ENCODE measurements at places on chromosomes 1 and 21.

GRCh38 chr1:81949421-81949820, 148.7 kb downstream of the ADGRL2 start:
- no peak for DNase-seq

DNA sequence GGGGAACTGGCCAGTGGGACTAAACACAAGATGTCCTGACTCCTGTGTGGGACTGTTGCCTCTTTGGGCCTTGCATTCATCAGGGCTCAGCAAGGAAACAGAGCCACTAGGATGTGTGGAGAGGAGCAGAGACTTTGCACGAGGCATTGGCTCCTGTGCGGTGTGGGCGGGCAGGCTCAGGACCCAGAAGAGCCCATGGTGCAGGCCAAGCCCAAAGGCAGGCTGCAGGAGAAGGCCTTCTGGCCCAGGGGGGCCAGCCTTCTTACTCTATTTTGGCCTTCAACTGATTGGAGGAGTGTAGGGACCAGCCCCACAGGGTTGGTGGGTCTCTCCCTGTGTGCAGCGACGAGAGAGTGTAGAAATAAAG, 23.5 kb downstream of the LRRC3 start:
- no peak for DNase-seq

- no peak for DNase-seq
Observed at GRCh38 chr1:46614604-46614984, 2.0 kb downstream of the MOB3C start.

DNA sequence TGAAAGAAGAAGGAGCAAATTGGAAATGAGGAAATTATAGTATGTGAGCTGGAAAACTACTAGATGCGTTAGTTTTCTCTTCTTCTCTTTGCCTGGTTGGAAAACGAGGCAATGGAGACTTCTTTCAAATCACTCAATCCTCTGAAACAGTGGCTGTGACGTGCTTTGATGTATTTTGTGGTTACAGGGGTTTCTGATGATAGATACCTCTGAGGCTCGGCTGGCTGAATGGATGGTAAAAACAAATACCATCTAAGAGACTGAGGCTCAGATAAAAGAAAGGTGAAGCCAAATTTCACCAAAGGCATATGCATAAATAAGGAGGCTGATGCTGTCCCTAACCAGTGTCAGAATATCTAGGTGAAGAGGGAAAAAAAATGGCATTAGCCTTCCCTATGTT, 15.1 kb downstream of the MAB21L3 start:
- no peak for DNase-seq

DNA sequence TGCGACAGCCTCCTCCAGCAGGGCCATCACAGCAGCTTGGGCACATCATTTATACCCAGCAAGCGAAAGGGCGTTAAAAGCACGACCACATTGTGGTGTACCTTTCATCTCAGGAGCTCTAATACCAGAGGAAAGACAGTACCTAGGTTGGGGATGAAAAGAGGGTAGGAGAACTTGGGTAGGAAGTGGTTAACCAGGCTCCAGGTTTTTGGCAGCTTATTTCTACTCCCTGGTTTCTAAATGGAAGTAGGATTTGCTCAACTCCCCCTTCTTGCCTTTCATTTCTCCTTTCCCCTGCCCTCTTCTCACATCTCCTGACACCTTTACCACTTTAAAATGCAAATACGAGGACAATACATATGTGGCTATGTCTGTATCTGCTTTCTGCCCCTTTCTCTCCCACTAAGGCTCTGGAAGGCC, 30.2 kb downstream of the FAM177B start:
- no peak for DNase-seq

- DNase-seq, result no peak
Observed at GRCh38 chr1:216293683-216294082, 129.6 kb downstream of the USH2A start.

DNA sequence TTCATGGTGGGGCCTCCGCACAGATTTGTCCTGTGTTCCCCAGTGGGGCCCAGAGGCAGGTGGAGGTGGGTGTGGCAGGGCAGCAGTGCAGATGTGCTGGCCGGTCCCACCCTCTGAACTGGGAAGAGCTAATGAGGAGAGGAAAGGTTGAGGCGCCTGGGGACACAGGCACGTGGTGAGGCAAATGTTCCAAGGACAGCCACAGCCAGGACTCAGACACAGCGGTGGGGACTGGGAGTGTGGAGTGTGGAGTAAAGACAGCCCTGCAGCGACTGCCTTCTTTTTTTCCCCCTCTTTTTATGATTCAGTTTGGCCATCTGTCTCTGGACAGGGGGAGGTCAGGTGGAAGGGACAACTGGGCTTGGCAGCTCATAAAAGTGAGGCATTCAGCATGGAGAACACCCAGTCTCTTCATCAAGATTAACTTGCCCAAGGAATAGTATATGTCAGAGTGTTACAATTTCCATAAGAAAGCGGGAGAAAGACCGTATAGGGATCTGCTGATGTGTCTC, 104.2 kb upstream of the GCLM start:
- DNase-seq, result no peak

- DNase-seq, result no peak
Observed at GRCh38 chr1:240093120-240093961, 1.7 kb downstream of the FMN2 start.

GRCh38 chr1:185850366-185850765, 116.2 kb downstream of the HMCN1 start:
- DNase-seq, result no peak

GRCh38 chr1:55980582-55980981, 598.8 kb downstream of the PLPP3 start:
- DNase-seq, result no peak

DNA sequence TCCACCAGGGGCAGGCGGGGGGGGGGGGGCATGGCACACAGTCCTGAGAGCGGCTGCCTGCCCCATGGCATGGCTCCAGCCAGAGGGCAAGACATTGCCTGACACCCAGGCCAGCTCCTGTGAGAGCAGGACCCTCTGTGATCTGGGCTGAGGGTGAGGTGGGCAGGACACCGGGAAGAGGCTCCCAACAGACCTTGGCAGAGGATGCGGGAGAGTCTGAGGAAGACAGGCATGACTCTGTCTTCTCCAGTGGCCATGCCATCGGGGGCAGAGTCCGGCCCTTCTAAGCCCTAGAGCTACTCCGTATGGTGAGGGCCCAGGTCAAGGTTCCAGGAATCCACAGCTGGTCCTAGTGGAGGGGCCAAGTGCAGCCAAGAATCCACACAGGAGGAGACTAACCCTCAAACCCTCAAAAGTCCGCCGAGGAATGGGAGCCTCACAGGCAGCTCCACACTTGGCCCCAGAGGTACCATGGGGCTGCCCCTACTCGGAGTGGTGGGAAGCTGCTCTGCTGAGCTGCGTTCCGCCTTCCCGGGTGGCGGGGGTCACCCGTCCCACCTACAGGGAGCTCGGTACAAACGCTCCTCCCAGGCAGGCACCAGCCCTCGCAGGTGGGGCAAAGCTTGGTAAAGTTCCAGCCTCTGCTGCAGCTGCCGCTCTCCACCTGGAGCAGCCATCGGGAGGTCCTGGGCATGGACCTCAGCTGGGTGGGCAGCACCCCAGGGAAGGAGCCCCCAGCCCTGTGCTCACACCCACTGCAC, 6.5 kb downstream of the ACTRT2 start:
- DNase-seq, result no peak

DNA sequence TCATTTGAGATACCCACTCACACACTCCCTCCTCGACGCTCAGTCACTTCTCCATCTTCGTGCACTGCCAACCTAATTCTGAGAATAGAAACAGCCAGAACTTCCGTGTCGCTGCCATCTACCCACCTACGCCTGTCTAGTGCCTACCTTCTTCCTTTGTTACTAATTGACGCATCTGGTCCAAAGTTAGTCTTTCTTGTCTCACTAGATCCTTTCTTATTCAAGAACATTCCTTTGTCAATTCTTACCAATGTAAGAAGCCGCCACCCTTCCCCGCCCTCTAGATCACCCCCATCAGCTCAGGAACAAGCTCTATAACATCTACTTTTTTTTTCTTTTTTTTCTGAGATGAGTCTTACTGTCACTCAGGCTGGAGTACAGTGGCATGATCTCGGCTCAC, 3.7 kb downstream of the PADI6 start:
- no peak for DNase-seq

GRCh38 chr1:110702260-110702659, 27.5 kb upstream of the KCNA3 start:
- DNase-seq, result no peak

GRCh38 chr1:204162494-204163074, 3.6 kb downstream of the REN start:
- DNase-seq, result peak; percentile 87

- DNase-seq, result no peak
Observed at GRCh38 chr1:161222175-161223019, 1.0 kb downstream of the APOA2 start.

- no peak for DNase-seq
Observed at GRCh38 chr1:190244406-190244805, 233.3 kb downstream of the BRINP3 start.

DNA sequence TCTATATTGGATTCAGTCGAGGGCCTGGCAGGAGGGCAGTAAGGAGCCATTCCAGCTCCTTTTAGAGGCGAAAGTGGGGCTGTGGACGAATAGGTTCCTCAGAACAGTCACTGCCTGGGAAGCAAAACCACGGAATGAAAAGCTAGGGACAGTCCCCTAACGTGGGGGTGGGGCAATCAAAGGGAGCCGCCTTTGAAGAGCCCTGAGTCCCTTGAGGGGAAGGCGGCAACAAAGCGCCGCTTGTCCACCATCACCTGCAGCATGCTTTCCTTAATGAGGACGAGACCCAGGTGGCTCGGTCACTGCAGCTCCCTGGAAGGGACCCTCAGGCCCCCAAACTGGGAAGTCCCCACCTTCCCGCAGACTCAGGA, 184.7 kb downstream of the ETS2 start:
- no peak for DNase-seq

DNA sequence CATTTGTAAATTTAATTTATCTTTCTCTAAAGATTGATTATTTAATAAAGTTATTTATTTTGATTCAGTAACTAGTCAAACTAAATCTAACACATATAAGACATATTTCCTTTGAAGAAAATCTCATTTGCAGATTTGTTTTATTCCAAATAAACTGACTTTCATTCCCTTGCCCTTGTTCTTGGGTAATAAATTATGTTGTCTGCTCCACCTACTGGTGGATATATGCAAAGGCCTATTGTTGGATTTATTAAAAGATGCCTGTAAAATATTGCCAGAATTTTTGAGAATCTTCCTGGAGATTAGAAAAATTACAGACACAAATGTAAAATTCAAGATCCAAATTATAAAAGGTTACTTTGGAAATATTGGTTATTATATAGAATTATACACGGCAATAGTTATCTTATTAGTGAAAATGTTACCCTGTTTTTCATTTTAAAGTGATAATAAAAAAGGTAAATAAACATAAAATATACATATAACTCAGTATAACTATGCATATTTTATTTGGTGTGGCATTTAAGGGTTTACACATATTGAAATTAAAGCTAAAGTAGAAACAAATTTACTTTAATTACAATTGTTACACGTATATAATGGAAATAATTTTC, 116.1 kb downstream of the SPATA17 start:
- no peak for DNase-seq

- DNase-seq, result no peak
Observed at GRCh38 chr1:241821363-241821762, 26.6 kb upstream of the EXO1 start.

GRCh38 chr21:28937737-28938136, 54.9 kb downstream of the LTN1 start:
- DNase-seq, result no peak

DNA sequence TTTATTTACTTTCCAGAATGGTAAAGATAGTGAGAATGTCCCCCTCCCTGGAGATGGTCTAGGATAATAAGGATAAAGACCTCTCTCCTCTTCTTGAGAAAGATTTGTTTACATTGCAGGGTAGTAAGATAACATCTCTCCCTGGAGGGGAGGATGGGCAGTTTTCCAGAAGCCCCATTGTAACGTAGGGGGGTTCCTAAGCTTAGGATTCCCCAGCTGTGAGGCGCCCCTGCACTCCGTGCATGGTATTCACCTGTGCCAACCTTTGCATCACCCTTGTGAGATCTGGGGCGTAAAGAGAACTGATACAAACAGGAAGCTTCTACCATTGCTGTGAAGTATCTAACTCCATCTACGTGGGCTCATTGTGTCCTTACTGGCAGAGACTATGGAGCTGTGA, 148.7 kb upstream of the DNAH14 start:
- no peak for DNase-seq

GRCh38 chr1:100313382-100313781, 38.9 kb upstream of the CDC14A start:
- DNase-seq, result no peak

DNA sequence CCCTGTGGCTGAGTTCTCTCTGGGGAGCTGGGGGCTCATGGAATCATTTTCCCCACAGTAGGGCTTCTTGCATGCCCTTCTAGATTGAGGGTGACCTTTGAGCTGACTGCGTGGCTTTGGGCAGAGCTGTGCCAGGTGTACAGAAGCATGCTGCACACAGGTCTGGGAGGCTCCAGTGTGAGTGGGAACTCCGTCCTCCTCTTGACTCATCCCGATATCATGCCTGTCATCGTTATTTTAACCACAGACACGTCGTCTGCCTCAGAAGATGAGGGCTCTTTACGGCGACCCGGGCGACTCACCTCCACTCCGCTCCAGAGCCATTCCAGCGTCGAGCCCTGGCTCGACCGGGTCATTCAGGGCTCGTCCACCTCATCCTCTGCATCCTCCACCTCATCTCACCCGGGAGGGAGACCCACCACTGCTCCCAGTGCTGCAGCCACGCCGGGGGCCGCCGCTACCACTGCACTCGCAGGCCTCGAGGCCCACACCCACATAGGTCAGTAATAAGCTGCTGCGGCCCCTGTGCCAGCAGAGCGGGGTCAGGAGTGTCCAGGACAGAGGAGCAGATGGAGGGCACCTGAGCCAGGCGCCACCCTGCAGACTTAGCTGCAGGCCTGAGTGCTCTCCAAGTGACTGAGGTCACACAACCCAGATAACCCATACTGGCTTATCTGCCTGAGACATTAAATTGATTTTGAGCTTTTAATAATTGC, 39.8 kb downstream of the DIP2A start:
- DNase-seq, result no peak

GRCh38 chr1:230825761-230826160, 42.6 kb downstream of the C1orf198 start:
- DNase-seq, result no peak

GRCh38 chr1:153342178-153342577, 6.5 kb downstream of the PGLYRP4 start:
- no peak for DNase-seq

DNA sequence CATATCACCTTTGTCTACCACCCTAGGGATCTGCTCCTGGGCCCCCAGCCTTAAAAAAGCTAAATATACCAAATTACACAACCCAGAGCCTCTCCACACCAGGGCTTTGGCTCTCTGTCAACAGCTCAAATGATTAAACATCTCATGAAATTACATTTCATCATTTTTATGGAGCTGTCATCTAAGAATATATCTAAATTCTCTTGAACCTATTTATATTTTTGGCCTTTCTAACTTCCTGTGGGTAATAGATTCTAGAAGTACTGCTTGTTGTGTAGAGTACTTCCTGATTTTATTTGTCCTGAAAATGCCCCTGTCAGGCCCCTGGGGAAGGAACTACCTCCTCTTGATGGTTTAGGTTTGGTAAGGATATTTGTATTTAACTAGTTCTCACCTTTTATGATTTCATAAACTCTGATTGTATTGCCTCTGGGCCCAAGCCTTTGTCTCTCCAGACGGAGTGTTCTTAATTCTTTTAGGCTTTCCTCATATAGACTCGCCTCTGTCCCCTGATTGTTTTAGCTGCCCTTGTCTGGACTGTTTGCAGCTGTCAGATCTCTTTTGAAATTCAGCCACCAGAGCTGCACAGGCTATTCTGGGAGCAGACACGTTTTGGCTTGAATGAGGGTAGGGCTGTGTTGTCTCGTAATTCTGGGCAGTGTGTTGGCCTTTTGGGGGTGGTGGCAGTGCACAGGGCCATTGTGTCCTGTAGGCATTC, 16.6 kb downstream of the MYOG start:
- DNase-seq, result no peak

All from activated naive CD4-positive, alpha-beta T cell treated with anti-CD3 and anti-CD28 coated beads for 36 hours (primary cell).